ENCODE measurements at places on chromosomes 4 and X.

GRCh38 chr4:6180841-6181631 lies 19.3 kb downstream of the JAKMIP1 start:
- no peak for DNase-seq

DNA sequence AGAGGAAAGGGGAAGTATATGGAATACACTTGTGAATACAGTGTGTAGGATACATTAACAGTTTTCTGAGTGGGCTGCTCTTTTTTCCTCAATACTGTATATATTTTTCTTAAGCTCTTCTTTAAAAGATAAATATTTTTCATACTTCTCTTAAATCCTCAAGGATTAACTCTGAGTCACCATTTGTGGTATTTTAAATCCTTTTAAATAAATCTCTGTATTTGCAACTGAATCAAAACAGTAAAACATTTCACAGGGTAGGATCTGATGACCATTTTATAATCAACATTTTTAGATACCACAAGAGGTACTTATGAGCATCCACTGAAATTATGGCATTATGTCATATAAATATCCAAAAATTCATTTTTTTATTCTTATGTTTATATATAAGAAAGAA lies 87.6 kb downstream of the GAB1 start:
- DNase-seq, result no peak

DNA sequence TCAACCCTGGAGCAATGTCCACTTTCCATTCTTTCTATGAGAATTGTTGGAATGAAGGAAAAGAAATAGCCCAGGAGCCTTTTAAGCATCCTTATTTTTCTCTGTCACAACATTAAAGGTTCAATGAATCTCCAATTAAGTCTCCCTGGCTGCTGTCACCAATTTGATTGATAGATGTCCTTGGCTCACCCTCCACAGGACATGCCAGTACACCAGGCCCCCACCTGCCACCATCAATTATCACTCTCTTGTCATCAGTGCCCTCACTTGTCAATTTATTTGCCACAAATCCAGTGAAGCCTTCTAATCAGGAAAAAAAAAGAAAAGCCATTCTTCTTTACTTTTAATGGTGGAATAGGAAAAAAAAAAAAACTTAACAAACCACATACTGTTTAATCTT lies 453.6 kb downstream of the CENPC start:
- no peak for DNase-seq

DNA sequence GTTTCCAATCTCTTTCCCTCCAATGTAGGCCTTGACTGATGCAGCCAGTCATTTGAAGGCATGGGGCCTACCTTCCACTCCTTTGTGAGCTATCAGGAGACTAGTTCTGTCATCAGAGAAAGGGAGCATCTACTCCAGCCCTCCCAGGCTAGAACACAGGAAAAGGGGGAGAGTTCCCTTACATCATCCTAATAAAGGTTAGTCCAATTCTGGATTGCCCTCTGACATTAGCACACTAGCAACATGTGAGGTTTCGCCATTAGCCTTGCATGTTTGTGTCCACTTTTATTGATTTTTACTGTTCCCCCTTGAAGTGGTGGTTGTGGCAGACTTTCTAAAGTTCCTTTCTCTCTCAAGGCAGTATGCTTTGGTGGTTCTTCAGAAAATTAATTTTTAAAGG lies 67.3 kb downstream of the ZFX start:
- DNase-seq, result no peak

- DNase-seq, result no peak
Observed at GRCh38 chrX:427812-428725, 41.4 kb upstream of the PPP2R3B start.

Data from NCI-H1436 treated with DMSO at 0.1 percent for 48 hours (cell line).